ENCODE measurements at places on chromosomes 16 and 17. TPM values are rescaled to one million over a fixed set of nuclear protein-coding genes. Genes with fewer than 3 reads are reported as not detected.

DNA sequence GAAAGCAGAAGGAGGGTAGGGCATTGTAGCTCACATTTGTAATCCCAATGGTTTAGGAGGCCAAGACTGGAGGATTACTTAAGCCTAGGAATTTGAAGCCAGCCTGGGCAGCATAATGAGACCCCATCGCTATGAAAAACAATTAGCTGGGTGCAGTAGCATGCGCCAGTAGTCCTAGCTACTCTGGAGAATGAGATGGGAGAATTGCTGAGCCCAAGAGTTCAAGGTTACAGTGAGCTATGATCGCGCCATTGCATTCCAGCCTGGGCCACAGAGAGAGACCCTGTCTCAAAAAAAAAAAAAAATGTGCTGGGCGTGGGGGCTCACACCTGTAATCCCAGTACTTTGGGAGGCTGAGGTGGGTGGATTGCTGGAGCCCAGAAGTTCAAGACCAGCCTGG lies 5.0 kb downstream of the ATF7IP2 start:
- no peaks in the 10 kb centered on the region for H3K36me3 ChIP-seq
- no peak overlapping the region for H3K27ac ChIP-seq
- no peaks in the 10 kb centered on the region for H3K4me1 ChIP-seq
- no peak for DNase-seq

Gene KRTAP4-6
- polyA plus RNA-seq, result not detected

Gene NACA2
- not detected for polyA plus RNA-seq

Gene TBC1D3C
- not detected for polyA plus RNA-seq

DNA sequence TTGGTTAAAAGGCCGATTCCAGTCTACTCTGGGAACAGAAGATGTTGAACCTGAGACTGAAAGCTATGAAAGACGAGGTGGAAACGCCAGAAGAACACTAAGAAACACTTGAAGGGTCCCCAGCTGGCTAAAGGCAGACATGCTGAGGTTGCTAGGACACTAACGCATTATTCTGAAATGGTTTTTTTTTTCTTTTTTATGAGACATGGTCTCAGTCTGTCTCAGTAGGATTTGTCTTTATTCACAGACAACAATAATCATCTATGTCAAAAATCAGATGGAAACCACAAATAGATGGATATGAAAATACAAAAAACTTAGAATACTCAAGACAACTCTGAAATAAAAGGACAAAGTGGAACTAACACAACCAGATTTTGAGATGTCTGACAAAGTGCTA lies 35.0 kb upstream of the RASD1 start:
- no peaks in the 10 kb centered on the region for H3K4me1 ChIP-seq
- H3K36me3 ChIP-seq, result no peaks in the 10 kb centered on the region
- no peaks in the 10 kb centered on the region for H3K27me3 ChIP-seq
- H3K27ac ChIP-seq, result no peak overlapping the region
- no peak overlapping the region for H3K4me3 ChIP-seq

DNA sequence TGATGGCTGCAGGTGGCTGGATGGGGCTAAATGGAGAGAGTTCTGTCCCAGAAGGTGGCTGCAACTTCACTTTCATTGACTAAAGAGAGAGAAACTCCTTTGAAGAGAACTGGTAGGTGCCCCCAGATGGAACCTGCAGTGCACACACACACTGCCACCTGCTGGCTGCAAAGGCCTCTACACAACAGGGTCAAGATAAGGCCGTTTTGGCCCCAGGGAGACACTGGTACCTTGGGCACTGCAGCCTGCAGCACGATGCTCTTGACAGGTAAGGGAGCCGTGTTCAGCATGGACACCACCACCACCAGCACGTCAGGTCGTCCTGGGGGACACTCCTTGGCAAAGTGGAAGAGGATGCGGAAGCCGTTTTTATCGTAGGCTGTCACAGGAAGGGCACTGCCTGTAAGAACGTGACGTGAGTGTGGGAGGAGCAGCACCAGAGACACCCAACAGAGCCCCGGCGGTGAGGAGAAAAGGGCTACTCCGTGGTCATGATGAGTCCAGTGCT lies 22.7 kb downstream of the GGA3 start:
- no peak overlapping the region for H3K27ac ChIP-seq
- DNase-seq, result peak; percentile 81
- peaks cover 19% of the 10 kb centered on the region for H3K36me3 ChIP-seq
- H3K27me3 ChIP-seq, result no peaks in the 10 kb centered on the region
- H3K4me3 ChIP-seq, result no peak overlapping the region

Gene TM4SF5
- not detected for polyA plus RNA-seq

Gene ENPP7
- polyA plus RNA-seq, result not detected

GRCh38 chr16:25063102-25063501 lies 47.9 kb upstream of the ARHGAP17 start:
- H3K4me1 ChIP-seq, result peaks cover 14% of the 10 kb centered on the region
- no peak overlapping the region for H3K27ac ChIP-seq
- DNase-seq, result no peak
- no peak overlapping the region for H3K4me3 ChIP-seq
- H3K27me3 ChIP-seq, result no peaks in the 10 kb centered on the region

DNA sequence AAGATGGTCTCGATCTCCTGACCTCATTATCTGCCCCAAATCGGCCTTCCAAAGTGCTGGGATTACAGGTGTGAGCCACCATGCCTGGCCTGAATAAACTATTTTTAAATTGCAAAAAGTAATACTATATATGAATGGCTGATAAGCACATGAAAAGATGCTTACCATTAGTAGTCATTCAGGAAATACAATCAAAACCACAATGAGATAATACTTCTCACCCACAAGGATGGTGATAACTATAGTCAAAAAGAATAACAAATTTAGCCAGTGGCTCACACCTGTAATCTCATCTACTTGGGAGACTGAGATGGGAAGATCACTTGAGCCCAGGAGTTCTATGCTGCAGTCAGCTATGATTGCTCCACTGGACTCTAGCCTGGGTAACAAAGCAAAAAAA lies 2.4 kb upstream of the TACO1 start:
- peaks cover 4% of the 10 kb centered on the region for H3K4me1 ChIP-seq
- DNase-seq, result no peak
- H3K27ac ChIP-seq, result no peak overlapping the region
- no peaks in the 10 kb centered on the region for H3K27me3 ChIP-seq
- H3K4me3 ChIP-seq, result no peak overlapping the region

Gene OGFOD1
- polyA plus RNA-seq, result 97.6 TPM

Gene C1QTNF1
- 5.7 TPM for polyA plus RNA-seq

Gene GNG13
- not detected for polyA plus RNA-seq

- H3K27ac ChIP-seq, result no peak overlapping the region
- H3K27me3 ChIP-seq, result 0 out of 2 replicates have a peak, but pooled peaks cover 9% of the 10 kb centered on the region
- H3K36me3 ChIP-seq, result no peaks in the 10 kb centered on the region
- no peaks in the 10 kb centered on the region for H3K4me1 ChIP-seq
These were observed 43.5 kb downstream of the SCPEP1 start for GRCh38 chr17:57021226-57021940.

DNA sequence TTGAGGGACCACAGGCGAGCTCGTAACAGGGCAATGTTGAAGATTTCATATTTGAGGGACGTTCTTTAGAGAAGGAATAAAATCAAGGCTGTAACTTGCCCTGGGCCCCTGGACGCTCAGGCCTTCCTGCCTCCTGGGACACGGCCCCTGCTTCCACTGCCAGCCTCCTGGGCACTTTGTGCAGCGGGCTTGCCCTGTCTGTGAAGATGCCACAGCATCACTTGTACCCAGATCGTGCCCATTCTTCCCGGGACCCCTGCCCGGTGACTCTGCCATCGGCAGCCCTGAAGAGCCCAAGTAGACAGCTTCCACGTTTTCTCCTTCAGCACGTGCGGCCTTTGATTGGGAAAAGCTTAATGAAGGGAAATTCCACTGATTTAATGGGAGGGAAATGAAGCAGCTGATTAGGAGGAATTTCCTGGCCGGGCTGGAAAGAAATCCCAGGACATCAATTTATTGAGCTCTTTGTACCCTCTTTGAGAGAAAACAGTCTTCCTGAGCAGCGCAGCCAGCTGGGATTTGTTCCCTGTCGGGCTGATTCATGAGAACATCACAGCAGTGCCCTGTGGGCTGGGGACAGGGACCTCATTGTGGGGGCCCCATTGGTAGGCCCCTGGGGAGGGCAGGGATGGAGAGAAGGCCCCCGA lies 71.5 kb downstream of the CRISPLD2 start:
- H3K36me3 ChIP-seq, result no peaks in the 10 kb centered on the region
- no peak overlapping the region for H3K27ac ChIP-seq
- no peaks in the 10 kb centered on the region for H3K27me3 ChIP-seq
- no peak overlapping the region for H3K4me3 ChIP-seq

GRCh38 chr16:3012828-3013420 lies at the start of gene CLDN9:
Gene CLDN9 (plus strand): TSS chr16:3012923. CDS start chr16:3013363, 440 bp downstream.
- H3K4me1 ChIP-seq, result peaks cover 6% of the 10 kb centered on the region
- no peak within 1 kb of the TSS for H3K27ac ChIP-seq
- H3K27me3 ChIP-seq, result peaks cover 13% of the 10 kb centered on the region
- H3K4me3 ChIP-seq, result no peak within 1 kb of the TSS
- no peaks in the 10 kb centered on the region for H3K36me3 ChIP-seq
- DNase-seq, result peak; percentile 58

Gene BRIP1
- 1.8 TPM for polyA plus RNA-seq

- peaks cover 40% of the 10 kb centered on the region for H3K4me1 ChIP-seq
- H3K27ac ChIP-seq, result no peak overlapping the region
- H3K36me3 ChIP-seq, result no peaks in the 10 kb centered on the region
- H3K27me3 ChIP-seq, result no peaks in the 10 kb centered on the region
These were observed 22.8 kb downstream of the COX11 start for GRCh38 chr17:54945671-54946070.

Gene CSF3
- polyA plus RNA-seq, result not detected

DNA sequence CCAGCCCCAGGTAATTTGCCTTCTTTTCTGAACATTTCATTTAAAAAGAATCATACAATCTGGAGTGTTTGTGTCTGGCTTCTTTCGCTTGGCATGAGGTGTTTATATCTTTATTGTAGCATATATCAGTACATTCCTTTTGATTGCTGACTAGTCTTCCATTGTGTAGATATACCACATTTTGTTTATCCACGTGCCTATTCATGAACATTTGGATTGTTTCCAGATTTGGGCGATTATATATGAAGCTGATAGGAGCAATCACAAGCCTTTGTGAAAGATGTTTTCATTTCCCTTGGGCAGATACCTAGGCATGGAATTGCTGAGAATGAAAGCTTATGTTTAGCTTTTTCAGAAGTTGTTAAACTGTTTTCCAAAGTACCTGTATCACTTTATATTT lies 120.3 kb downstream of the AATF start:
- no peak overlapping the region for H3K27ac ChIP-seq
- no peak for DNase-seq
- no peaks in the 10 kb centered on the region for H3K27me3 ChIP-seq
- 0 out of 2 replicates have a peak, but pooled peaks cover 3% of the 10 kb centered on the region for H3K4me1 ChIP-seq
- no peaks in the 10 kb centered on the region for H3K36me3 ChIP-seq

DNA sequence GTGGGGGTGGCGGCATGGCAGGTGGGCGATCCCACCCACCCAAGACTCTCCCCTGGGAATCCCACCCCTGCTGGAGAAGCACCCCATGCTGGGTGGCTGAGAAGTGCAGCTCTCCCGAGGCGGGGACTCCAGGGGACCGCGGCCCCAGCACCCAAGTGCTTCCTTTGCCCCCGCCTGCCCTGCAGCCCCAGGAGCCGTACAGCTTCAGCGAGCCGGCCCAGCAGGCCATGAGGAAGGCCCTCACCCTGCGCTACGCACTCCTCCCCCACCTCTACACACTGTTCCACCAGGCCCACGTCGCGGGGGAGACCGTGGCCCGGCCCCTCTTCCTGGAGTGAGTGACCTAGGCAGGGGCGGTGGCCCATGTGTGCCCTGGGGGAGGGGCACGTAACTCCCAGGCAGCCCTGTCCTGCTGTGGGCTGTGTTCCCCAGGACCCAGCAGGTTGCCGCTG lies 11.7 kb downstream of the GAA start:
- no peaks in the 10 kb centered on the region for H3K4me1 ChIP-seq
- H3K36me3 ChIP-seq, result no peaks in the 10 kb centered on the region
- DNase-seq, result no peak
- no peak overlapping the region for H3K4me3 ChIP-seq
- H3K27me3 ChIP-seq, result no peaks in the 10 kb centered on the region

GRCh38 chr17:58710948-58711552 lies 18.6 kb downstream of the RAD51C start:
- no peak overlapping the region for H3K4me3 ChIP-seq
- H3K4me1 ChIP-seq, result no peaks in the 10 kb centered on the region
- H3K36me3 ChIP-seq, result no peaks in the 10 kb centered on the region
- no peaks in the 10 kb centered on the region for H3K27me3 ChIP-seq
- no peak overlapping the region for H3K27ac ChIP-seq

DNA sequence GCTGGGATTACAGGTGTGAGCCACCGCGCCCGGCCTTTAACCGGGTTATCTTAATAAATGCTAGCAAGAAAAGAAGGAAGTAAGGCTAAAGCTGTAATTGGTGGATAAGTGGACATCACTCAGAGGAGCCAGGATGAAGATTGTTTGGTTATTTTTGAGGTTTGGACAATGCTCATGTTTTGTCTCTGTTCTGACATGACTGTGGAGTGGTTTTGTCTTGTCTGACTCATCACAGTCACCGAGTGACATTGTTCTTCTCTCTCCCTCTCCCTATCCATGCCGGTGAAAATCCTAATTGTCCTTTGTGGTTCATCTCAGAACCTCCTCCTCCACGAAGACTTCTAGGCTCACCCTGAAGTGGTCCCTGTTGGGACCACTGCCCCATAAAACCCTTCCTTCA lies 23.5 kb upstream of the GRIN2A start:
- H3K27ac ChIP-seq, result no peak overlapping the region
- no peaks in the 10 kb centered on the region for H3K4me1 ChIP-seq
- no peaks in the 10 kb centered on the region for H3K36me3 ChIP-seq
- H3K4me3 ChIP-seq, result no peak overlapping the region

Gene MFSD6L
- polyA plus RNA-seq, result not detected

- H3K36me3 ChIP-seq, result no peaks in the 10 kb centered on the region
- no peak overlapping the region for H3K4me3 ChIP-seq
- H3K27me3 ChIP-seq, result no peaks in the 10 kb centered on the region
- no peak overlapping the region for H3K27ac ChIP-seq
- no peaks in the 10 kb centered on the region for H3K4me1 ChIP-seq
These were observed 2.4 kb upstream of the PERCC1 start for GRCh38 chr16:1428511-1428910.

DNA sequence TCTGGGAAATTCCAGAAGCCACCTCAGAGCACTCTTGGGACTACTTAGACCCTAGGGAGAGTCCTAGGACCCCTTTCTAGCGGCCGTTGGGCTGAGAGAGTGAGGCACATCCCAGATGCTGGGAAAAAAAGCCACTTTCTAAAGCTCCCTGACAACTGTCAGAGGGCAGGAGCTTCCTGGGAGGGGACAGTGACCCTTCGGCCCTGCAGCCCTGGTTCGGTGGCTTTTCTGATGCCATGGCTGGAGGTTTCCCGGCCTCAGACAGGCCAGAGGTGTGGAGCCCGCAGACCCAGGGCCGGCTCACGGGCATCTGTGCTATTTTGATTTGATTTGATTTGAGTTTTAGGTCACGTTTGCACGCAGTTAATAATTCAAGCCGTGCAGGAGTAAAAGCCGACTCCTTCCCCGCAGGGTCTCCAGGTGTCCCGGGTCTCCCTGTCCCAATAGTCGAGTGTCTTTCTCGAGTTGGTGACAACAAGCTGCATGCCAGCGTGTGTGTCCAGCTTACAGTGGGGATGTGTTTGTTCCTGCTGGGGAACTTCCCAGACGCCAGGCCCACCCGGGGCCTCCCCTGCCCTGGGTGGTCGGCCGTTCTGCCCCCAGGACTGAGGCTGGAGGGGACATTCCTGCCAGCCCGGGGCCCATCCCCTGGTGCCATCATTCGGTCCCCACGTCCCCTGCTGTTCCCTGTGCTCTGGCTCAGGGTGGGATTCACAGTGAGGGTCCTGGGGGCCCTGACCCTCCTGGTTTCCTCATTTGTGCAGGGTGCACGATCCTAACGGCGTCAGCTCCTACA lies 1.0 kb upstream of the CBFA2T3 start:
- H3K27me3 ChIP-seq, result no peaks in the 10 kb centered on the region
- H3K4me1 ChIP-seq, result no peaks in the 10 kb centered on the region
- no peak for DNase-seq
- no peak overlapping the region for H3K4me3 ChIP-seq
